NCI-H2081 (cell line): ENCODE measurements at places on chromosomes 1 and 21.

- DNase-seq, result no peak
These were observed 20.6 kb downstream of the ETNK2 start for GRCh38 chr1:204130981-204131892.

GRCh38 chr1:85189120-85189519 lies 11.7 kb downstream of the SYDE2 start:
- no peak for DNase-seq

- DNase-seq, result no peak
These were observed 1.7 kb upstream of the NADK start for GRCh38 chr1:1779691-1780597.

- no peak for DNase-seq
These were observed 6.3 kb downstream of the MORN1 start for GRCh38 chr1:2384941-2385481.

DNA sequence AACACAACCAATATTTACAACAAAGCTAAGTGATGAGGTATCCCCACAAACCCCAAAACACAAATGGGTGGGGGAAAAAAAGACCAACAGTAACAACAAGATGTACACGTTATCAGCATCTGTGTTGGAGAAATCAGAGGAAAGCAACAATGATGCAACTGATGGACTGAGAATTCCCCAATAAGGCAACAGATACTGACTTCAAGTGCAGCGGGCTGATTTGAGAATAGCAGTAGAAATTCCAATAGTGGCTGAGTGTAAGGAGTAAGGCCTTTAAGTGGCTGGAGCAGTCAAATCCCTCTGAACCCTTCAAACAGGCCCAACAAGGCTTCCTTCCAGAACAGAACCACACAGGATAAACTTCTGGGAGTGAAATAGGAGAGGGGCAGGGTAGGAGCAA lies 97.6 kb downstream of the TM2D1 start:
- no peak for DNase-seq

- no peak for DNase-seq
These were observed 408.7 kb downstream of the NCAM2 start for GRCh38 chr21:21406921-21407320.

DNA sequence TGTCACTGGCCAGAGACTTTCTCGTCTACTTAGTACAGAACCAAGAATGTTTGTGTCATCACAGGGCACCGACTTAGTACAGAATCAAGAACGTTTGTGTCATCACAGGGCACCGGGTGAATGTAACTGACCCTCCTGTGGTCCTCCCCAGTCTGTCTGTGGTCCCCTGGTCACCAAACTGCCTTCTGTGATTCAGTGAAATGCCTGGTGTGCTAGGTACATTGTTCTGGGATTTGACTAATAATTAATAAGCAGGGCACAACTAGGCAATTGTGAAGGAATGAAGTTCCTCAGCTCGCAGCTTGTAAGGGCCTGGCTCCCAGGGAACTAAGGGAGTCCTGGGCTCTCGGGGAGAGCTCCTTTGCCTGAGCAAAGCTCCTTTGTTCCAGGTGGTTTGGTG lies 7.2 kb downstream of the MECR start:
- no peak for DNase-seq

DNA sequence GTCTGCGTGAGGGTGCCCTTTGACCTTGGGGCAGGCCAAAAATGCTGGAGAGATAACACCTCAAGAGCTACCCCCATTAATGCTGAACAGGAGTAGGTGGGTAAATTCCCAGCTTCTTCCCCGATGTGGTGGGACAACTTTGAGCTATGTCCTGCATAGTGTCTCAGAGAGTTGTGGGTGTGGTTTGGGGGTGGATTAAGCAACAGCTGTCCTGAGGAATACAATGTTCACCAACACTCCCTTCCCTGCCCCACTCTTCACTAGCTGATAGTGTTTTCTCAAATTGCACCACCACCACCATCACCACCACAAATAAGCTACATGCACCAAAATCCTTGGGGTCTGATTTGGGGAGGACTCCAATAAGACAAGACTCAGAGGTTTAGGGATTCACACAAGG lies 258.4 kb downstream of the HLX start:
- DNase-seq, result no peak

DNA sequence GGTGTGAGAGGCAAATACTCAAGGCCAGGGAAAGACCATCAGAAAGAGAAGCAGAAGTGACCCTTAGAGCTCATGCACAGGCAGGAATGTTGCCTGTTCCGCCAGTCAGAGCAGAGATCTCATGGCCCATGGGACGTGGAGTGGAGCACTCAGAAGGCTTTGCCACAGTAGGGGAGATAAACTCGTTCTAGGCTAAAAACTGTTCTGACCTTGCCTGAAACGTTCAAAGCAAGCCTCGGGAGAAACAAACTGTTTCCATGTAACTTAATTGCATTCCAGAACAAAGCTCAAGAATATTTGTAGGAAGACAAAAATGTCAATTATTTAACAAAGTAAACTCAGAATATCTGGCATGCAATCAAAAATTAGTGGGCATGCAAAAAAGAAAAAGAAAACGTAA lies 20.7 kb upstream of the SLC19A1 start:
- no peak for DNase-seq

- no peak for DNase-seq
These were observed 82.0 kb upstream of the HIVEP3 start for GRCh38 chr1:42000766-42001165.

GRCh38 chr1:231310391-231310934 lies 27.2 kb downstream of the EXOC8 start:
- DNase-seq, result no peak

- no peak for DNase-seq
These were observed 131.3 kb downstream of the NTPCR start for GRCh38 chr1:233081735-233082134.
